ENCODE measurements at places on chromosomes 2 and 18.

GRCh38 chr2:38074764-38075506 is 1.0 kb downstream of the CYP1B1 start:
- no peak for DNase-seq

- DNase-seq, result no peak
Observed at GRCh38 chr18:3594760-3595368, 144.9 kb downstream of the TGIF1 start.

GRCh38 chr2:194730266-194730665 is 926.8 kb upstream of the SLC39A10 start:
- no peak for DNase-seq

- DNase-seq, result no peak
Observed at GRCh38 chr2:22832196-22832595, 552.8 kb upstream of the KLHL29 start.

DNA sequence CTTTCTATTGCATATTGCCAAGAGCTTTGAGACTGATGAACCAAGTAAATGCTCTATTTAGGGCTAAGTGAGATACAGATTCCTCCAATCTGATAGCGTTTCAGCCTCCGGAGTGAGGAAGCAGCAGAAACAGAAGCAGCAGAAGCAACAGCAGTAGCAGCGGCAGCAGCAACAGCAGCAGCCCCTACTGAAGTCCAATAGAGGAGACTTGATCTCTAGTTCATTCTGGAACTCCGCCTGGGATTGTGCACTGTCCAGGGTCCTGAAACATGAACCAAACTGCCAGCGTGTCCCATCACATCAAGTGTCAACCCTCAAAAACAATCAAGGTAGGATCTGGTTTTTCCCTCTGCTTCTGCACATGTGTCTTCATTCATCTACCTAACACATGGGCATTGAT is at the start of gene DPP10:
DPP10 (plus strand) TSS at position 132 of the 400 bp plus-strand sequence.
- peak; percentile 10 for DNase-seq

GRCh38 chr2:154696369-154696768 is 2.1 kb upstream of the KCNJ3 start:
- DNase-seq, result no peak

- no peak for DNase-seq
Observed at GRCh38 chr2:231930593-231931281, 4.5 kb upstream of the NPPC start.

GRCh38 chr2:62243983-62244382 is 48.1 kb downstream of the B3GNT2 start:
- DNase-seq, result no peak

Data from HEK293T (cell line).